ENCODE measurements at places on chromosomes 1 and 21. TPM values are rescaled to one million over a fixed set of nuclear protein-coding genes. Genes with fewer than 3 reads are reported as not detected.

DNA sequence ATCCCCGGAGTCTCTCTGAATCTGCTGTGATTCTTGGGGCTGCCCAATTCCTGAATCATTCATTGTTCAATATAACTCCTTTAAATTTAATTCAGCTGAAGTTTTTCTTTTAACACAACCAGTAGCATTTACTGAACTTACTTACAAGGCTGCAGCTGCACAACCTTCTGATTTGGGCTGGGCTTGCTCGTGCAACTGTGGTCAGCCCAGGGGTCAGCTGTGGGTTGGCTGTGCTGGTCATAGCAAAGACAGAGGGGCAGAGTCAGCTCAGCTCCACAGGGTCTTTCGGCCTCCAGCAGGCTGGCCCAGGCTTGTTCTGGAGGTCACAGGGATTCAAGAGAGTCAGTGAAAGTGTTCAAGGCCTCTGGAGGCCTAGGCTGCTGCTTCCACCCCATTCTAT lies 186.1 kb downstream of the MATN1 start:
- no peak for DNase-seq

DNA sequence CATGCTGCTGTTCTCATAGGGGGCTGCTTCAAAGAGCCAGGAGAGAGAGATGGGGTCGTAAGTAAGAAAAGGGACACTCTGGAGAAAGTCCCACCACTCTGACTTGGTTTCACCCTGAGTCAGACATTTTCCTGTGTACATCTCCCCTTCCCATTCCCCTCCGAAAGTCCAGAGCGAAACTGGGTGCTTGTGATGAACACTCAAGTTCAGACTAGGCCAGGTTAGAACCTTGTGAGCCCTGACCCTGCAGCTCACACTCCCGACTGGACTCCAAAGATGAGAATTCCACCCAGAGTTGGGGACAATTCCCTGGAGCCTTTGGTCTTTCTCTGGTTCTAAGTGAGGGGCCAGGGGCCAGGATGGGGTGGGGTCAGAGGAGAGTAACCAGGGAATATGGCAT lies 139.5 kb downstream of the CNIH3 start:
- no peak for DNase-seq

DNA sequence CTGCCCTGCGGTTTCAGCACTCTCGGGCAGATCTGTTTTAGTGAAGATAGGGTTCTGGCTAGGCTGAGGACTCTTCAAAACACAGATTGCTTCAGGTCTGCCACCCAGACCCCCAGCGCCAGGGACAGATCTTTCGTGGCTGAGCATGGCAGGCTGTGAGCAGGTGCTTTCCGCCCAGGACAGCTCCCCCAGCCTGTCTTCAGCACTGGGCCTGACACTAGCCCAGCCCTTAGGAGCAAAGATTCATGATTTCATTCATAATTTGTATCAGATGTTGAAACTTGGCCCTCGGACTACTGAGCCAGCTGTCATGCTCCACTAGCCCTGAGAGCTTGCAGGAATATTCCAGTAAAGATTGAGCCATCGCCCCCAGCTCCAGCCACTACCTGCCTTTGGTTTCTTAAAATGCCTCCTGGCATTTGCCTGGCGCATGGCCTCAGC lies 5.9 kb downstream of the ADPRS start:
- no peak for DNase-seq

- no peak for DNase-seq
Observed at GRCh38 chr1:162353702-162354101, 23.0 kb downstream of the SPATA46 start.

- no peak for DNase-seq
Observed at GRCh38 chr21:45804809-45805313, 161.3 kb downstream of the PCBP3 start.

- no peak for DNase-seq
Observed at GRCh38 chr1:31413405-31414001, 490 bp downstream of the SERINC2 start.

- no peak for DNase-seq
Observed at GRCh38 chr21:28833182-28833581, 159.5 kb downstream of the LTN1 start.

DNA sequence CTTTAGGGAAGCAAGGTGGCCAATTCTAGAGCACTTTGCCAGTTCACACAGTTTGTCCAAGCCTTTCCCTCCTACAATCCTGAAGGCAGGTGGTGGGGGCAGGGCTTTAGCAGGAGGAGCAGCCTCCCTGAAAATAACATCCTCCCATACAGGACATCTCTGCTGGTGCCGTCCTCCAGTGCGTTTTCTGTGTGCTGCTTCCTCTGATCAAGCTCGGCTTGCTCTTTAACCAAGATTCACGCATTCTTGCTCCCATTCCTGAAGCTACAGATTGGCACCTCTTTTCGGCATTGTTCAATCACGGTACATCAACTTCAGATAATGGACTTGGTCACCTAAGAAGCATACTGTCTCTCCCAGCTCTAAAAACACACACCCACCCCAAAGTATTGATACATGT lies 7.5 kb upstream of the DPT start:
- DNase-seq: no peak

DNA sequence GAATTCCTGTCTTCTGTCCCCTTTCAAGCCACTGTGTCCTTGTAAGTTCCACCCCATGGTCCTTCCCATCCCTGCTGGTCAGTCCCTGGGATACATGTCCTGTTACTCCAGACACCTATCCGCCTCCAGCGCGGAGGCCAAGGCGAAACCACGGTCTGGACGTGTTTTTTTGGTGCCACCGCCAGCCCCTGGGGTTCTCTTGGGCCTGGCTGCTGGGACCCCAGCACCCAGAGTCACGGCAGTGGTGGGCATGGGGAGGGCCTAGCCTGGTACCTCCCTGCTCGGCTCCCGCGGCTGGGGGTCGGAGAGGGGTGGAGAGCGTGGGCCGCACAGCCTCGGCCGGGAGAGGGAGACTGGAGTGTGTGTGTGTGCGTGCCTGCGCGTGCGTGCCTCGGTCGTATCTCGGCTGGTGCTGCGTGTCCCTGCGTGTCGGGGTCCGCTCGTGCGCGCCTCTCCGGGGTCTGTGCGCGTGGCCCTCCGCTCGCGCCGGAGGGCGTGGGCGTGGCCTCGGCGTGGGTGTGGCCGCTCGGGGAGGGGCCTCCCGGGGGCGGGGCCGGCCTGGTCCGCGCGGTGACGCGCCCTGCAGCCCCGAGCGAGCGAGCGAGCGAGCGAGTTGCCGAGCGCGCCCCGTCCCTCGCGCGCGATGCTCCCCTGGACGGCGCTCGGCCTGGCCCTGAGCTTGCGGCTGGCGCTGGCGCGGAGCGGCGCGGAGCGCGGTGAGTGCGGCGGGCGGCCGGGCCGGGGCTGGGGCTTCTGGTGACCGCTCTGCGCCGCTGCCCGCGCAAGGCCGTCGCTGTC lies at the start of gene VWA1:
Gene VWA1 (plus strand): TSS at position 585 of the 798 bp plus-strand sequence. CDS start 59 bp downstream, at position 644.
- DNase-seq: no peak

GRCh38 chr1:53410701-53411100 lies 48.5 kb upstream of the DMRTB1 start:
- DNase-seq: no peak

DNA sequence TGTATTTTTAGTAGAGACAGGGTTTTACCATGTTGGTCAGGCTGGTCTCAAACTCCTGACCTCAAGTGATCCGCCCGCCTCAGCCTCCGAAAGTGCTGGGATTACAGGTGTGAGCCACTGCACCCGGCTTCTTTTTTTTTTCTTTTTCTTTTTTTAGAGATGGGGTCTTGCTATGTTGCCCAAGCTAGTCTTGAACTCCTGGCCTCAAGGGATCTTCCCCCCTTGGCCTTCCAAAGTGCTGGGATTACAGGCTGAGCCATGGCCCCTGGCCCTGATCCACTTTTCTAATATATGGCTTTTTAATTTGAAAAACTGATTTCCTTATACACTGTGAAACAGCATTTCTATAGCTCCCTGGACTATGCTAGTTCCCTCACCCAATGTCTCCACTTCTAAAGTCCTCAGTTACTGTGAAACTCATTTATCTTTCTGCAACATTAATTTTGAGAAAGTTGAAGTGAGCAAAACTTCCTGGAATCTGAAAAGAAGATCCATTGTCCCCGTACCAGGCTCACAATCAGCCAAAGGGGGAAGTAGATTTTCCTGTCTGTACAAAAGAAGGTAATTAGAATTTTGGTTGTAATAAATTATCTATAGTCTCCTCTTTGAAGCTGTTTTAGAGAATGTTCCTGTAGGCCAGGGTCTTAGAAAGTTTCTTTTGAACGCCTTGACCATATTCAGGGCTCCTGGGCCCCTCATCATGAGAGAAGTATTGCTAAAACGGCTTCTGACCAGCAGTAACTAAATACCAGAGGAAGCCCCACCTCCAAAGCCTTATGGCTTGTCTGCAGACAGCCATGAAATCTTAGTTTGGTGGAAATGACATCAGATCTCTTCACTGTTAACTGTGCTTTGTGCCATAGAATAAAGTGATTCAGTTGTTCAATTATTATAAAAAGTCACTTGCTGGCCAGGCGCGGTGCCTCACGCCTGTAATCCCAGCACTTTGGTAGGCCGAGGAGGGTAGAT lies 34.9 kb downstream of the DEGS1 start:
- no peak for DNase-seq

DNA sequence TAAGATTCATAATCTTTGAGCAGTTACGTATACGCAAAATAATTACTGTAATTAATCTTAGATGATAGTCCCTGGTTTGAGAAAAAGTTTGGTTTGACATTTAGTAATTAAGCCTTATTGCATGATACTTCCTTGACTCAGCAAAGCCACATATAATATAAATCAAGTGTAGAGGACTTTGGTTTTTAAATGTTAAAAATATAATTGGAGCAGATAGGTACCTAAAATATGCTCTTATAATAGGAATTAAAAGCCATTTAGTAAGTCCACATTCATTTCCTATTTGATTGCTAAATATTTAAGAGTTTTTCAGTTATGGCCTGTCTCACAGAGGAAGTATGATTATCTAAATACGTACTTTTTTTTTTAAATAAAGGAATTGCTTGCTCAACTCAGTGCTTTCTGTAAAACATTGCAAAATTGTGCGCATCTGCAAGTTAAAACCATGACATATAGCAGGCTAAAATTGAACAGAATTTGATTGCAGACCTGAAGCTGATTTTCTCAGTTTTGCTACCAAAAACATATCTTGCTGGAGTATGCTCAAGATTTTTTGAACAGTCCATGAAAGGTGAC lies 20.4 kb downstream of the RPE65 start:
- no peak for DNase-seq

DNA sequence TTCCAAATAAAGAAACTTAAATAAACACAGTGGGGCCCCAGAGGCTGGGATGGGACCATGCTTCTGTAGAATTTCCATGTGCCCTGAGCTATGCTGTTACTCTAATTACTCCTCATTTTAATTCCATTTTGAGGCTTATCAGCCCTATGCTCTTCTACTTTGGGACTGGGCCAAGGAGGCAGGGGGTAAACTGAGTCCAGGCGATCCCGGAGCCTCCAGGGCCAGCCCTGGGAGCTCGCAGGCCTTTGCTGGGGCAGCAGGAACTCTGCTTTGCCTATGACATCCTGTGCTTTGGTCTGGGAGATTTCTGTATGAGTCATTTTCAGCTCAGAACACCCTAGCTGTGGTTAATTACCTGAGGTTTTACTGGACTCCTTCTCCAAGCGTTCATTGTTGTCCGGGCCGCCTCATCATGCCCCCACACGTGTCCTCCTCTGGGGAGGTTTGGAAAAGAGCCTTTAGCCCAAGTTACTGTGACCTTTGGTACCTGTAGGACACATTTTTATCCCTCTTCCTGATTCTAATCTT lies 95.7 kb downstream of the RHOU start:
- no peak for DNase-seq

- no peak for DNase-seq
Observed at GRCh38 chr21:42395905-42396651, at the start of gene TMPRSS3. TMPRSS3 (minus strand) TSS chr21:42396052; CDS start chr21:42395417, 635 bp downstream.

DNA sequence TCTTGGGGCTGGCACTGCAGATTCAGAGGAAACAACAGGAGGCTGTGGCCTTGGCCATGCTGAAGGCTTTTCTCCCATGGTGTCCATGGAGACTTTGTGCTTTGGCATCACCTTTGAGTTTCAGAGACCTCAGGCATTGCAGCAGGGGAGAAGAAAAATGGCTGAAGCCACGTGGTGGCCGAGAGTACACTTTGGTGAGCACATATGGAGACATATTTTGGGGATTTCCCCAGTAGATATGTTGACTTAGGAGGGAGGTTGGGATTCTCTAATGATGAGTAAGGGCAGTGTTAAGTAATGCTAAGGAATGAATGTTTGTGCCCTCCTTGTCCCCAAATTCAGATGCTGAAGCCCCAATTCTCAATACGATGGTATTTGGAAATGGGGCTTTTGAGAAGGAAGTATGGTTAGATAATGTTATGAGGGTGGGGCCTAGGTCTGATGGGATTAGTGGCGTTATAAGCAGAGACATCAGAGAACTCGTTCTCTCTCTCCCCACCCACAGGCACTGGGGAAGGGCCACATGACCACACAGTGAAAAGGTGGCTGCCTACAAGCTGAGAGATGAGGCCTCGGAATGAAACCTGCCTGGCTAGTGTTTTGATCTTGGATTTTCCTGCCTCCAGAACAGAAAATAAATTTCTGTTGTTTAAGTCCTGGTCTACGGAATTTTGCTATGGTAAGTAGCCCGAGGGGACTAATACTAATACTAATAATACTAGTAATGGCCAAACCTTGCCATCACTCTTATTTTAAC lies 98.6 kb downstream of the TBX19 start:
- no peak for DNase-seq

- no peak for DNase-seq
Observed at GRCh38 chr1:20216574-20216973, 30.3 kb upstream of the PLA2G2C start.

GRCh38 chr1:245337829-245338484 lies 183.2 kb downstream of the KIF26B start:
- no peak for DNase-seq

GRCh38 chr1:34885405-34886247 lies 26.1 kb upstream of the SMIM12 start:
- no peak for DNase-seq

The OR6N1 gene
- polyA plus RNA-seq: not detected

The C21orf58 gene
- 7.4 TPM for polyA plus RNA-seq

The NEK2 gene
- polyA plus RNA-seq: 22.3 TPM

The SYPL2 gene
- 10.0 TPM for polyA plus RNA-seq

The UMODL1 gene
- 0.31 TPM for polyA plus RNA-seq

The RIIAD1 gene
- 0.37 TPM for polyA plus RNA-seq

The SDE2 gene
- polyA plus RNA-seq: 23.0 TPM

The SPRR4 gene
- not detected for polyA plus RNA-seq

The CFHR1 gene
- 0.22 TPM for polyA plus RNA-seq

The PPIAL4G gene
- polyA plus RNA-seq: 0.04 TPM

The DEGS1 gene
- polyA plus RNA-seq: 72.0 TPM

The PLEKHA6 gene
- 37.8 TPM for polyA plus RNA-seq

The TRABD2B gene
- 16.1 TPM for polyA plus RNA-seq

The HES3 gene
- not detected for polyA plus RNA-seq

The CHI3L2 gene
- 0.24 TPM for polyA plus RNA-seq

Data from right renal cortex interstitium (tissue), 3 donors.